SJCRH30 (cell line): ENCODE measurements at places on chromosomes 1 and 21. TPM values are rescaled to one million over a fixed set of nuclear protein-coding genes. Genes with fewer than 3 reads are reported as not detected.

DNA sequence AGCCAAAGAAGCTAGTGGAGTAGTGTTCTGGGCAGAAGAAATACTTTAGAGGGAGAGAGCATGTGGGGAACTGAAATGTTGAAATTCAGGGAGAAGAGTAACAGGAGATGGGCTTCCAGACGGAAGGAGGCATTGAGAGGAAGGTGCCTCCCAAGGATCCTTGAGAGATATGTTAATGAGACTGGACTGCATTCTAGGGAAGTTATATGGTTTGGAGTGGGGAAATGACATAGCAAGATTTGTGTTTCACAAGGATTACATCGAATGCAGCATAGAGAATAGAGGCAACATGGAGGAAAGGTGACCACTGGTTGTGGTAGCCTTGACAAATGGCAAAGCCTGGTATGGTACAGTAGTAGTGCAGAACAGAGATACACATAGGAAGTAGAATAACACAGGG, 160.5 kb upstream of the HMCN1 start:
- no peak for DNase-seq

GRCh38 chr1:19670787-19671186, 6.1 kb downstream of the HTR6 start:
- peak; percentile 40 for DNase-seq

The F5 gene
- total RNA-seq = not detected in 2 replicates

The FMOD gene
- total RNA-seq = 7.5 and 7.6 TPM in 2 replicates

- no peak for DNase-seq
Measured at GRCh38 chr21:16262091-16262490, 532.3 kb downstream of the USP25 start.

DNA sequence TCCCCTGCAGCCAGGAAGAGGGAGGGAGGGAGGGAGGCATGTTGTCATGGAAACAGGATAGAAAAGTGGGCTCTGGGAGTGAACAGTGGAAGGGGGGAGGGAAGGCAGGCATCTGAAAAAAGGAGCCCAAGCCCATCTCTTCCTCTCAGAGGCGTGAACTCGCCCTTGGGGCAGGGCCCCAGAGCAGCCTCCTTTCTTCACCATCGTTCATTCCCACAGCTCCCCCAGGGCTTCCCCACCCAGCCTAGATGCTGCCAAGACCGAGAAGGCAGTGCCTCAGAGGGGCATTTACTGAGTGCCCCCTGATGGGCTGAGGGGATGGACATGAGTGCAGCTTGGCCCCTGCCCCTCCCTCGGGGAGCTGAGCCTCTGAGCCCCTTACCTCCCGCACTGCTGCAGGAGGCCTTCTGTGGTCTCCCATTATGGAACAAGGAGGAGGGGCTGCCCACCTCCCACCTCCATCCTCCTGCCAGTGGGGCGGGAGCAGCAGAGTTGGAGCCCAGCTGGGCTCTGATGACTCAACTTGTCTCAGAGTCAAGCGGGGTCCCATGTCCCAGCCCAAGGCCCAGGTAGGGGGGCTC, 39.1 kb upstream of the KIF21B start:
- no peak for DNase-seq

DNA sequence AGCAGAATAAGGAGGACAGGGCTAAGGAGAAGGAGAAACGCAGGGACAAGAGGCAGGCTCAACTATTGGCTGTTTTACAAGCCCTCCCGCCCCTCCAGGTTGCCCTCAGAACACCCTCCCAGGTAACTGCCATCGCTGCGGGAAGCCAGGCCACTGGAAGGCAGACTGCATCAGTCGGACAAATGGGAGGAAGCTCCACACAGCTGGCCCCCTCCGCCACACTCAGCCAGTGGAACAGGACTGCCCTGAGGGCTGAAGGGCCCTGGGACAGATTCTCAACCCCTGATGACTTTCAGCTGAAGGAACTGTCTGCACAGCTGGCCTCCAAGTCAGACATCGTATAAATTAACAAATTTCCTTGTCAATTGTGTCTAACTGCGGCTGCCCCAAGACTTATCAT, 21.8 kb downstream of the LRRC3 start:
- peak; percentile 14 for DNase-seq

DNA sequence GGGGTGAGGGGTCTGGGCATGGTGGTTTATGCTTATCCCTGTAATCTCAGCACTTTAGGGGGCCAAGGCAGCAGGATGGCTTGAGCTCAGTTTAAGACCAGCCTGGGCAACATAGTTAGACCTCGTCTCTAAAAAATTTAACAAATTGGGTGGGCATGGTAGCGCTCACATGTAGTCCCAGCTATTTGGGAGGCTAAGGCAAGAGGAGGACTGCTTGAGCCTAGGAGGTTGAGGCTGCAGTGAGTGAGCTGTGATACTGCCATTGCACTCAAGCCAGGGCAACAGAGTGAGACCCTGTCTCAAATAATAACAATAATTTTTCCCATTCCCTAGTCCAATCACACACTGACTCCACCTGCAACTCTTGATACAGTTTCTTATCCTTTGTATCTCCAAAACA, 6.3 kb downstream of the WASF2 start:
- DNase-seq = no peak

GRCh38 chr1:109959974-109960744, 24.4 kb upstream of the AHCYL1 start:
- DNase-seq = peak; percentile 18

DNA sequence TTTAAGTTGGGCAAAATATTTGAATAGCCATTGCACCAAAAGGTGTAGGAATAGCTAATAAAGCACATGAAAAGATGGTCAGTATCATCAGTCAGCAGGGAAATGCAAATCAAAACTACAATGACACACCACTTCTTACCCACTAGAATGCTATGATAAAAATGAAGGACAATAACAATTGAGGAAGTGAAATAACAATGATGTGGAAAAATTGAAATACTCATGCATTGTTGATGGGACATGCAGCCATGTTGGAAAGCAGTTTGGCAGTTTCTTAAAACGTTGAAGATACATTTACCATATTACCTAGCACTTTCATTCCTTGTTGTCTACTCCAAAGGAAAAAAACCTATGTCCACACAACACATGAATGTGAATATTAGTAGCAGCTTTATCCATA, 28.4 kb downstream of the HSD3B1 start:
- no peak for DNase-seq

The PCAT6 gene
- 0.24 TPM in 1 of 2 replicates, not detected in the other for total RNA-seq

DNA sequence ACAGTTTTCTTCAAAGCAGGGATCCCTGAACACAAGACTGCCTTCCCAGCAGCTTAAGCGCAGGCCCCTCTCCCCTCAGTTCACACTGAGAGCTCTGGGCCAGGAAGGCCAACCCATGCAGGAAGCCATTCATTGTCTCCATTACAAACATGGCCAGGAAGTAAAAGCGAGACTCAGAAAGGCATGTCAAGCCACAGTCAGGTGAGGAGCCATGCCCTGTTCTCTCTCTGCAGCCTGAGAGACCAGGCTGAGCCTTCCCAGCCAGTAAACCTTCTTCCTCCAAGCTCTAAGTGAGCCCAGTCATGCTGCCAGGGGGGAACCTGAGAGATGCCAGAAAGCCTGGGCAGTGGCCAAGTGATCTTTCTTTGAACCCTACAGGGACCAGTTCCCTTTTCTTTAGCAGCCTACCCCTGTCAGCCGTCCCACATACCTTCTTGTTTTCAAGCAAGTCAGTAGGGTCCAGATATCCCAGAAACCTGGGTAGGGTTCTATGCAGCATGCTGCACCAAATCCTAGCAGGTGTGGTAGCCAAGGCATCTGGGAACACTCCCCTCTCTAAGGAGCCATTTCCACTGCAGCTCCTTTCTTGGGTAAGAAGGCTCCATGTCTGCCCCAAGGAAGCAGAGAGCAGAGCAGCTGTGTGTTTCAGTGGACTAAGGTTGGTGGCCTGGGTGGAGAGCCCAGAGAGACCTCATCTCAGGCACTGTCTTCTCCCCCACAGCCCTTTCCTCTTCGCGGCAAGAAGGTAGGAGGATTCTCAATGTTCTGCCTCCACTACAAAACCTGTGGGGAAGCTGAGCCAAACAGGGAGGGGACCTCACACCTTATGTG, 977 bp downstream of the TRAF3IP3 start:
- no peak for DNase-seq

The ZSWIM5 gene
- total RNA-seq = 0.08 and 0.18 TPM in 2 replicates

- DNase-seq = peak; percentile 30
Measured at GRCh38 chr1:89089962-89090361, 25.0 kb upstream of the GBP1 start.

The DMRTA2 gene
- total RNA-seq = 39.1 and 40.1 TPM in 2 replicates

DNA sequence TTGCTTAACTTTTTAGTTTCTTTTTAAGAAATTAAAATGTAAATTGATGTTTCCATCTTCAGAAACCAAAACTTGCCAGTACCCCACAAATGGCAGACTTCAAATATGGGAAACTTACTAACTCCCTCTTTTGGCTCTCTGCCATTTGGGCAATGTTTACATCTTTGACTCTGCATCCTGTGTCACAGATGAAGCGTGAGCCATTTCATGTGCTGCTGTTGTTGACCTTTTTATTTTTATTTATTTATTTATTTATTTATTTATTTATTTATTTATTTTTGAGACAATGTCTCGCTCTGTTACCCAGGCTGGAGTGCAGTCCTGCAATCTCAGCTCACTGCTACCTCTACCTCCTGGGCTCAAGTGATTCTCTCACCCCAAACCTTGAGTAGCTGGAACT, 16.0 kb upstream of the COG2 start:
- no peak for DNase-seq

GRCh38 chr1:45348966-45349677, 8.9 kb upstream of the MUTYH start:
- no peak for DNase-seq

DNA sequence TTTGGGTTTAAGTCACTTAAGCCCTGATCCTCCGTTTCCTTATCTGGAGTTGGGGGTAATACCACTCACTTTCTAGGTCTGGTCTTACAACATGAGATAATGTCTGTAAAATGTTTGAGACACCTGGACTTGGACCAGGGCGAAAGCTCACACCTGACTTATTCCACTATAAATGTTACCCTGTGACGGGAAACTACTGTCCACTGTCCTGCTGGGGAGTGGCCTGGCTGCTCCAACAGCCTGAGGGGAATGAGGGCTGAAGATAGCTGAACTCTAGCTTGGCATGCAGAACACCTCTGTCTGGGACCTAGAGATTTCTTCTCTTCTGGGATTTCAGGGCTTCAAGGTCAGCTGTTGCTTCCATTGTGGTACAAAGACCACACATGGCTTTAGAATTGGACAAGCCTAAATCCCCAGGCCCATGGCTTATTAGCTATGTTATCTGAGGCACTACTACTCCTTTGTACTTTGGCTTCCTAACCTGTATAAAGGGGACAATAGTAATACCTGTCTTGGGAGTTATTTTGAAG, 9.5 kb upstream of the A3GALT2 start:
- peak; percentile 61 for DNase-seq

DNA sequence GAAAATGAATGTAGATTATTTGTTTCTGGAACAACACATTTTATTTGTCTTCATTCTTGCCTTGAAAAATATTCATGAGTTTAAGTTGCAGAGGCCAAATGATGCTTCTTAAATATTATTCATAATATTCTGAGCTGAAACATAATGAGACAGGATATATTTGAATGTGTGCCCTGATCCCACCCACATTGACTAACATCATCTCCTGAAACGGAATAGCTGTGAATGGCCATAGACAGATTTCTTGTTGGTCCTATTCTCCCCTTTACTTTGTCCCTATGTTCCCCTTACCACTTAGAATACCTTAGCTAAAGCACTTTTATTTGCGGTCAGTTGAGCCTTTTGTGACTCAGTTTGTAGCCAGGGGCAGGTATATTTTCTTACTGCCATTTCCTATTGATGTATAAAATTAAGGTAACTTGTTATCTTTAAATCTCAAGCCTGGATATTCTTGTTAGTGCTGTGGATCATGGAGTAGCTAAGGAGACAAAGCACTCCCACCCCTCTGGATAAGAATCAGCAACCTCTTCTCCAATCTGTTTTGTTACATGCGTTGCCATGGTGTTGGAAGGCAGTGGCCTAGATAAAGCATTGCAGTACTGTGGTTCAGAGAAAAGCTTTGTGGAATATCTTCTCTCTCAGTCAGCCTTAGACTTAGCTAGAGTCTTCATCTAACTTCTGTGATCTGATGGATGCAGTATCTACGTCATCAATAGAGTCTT, 478.5 kb upstream of the DEPDC1 start:
- no peak for DNase-seq

GRCh38 chr1:209686322-209686721, 11.1 kb downstream of the G0S2 start:
- DNase-seq = no peak

- peak; percentile 46 for DNase-seq
Measured at GRCh38 chr1:244796719-244797406, 38.6 kb upstream of the COX20 start.

DNA sequence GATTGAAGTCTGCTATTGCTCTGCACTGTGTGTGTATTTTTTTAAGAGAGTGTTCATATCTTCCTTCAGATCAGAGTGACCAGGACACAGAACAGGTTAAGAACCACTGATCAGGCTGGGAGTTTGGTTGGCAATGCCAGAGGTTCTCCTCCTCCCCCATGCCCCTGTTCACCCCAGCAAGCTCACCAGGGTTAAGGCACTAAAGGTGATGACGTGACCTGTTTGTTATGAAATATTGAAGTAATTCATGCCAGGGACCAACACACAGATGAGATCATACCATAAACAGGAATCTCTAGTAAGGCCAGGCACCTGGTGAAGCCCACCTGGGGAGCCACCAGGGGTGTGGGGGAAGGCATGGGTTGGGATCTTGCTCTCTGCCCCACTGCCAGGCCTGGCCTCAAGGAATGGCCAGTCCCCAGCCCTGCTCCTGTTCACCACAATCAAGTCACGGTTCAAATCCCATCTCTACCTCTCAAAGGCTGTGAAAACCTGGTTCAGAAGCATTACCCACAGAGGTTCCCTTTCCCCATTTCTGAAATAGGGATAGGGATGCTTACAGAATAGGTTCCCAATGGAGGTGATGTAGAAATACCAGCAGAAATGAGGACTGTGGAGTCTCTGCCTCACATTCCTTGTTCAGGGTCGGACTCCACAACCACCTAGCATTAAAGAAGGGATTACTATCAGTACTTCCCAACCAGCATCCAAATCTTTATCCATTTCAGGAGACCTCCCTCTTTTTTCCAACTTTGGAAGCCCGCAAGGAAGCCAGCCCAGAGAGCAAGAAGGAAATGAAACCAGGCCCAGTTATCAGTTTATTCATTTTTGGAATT, 2.4 kb downstream of the ID3 start:
- DNase-seq = no peak

The AIRE gene
- 0.10 TPM in 1 of 2 replicates, not detected in the other for total RNA-seq

DNA sequence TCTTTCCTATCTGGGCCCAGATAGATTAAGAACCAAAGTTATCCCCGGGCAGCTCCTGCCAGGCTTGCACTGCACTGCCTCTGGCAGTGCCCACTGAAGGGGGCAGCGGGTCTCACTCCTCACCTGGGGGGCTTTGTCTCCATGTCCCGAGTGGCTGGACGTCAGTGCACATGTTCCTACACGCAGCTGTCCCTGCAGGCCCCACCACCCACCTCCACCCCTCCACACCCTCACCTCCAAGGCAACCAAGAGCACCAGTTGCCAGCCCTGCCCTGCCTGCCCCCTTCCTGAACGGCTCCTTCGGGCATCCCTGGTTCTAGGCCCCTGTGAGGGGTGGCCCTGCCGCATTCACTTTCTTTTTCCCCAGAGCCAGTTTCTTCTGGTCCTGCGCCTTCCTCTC, 147.2 kb downstream of the PEX14 start:
- no peak for DNase-seq
